ENCODE measurements at places on chromosomes 6 and 20. TPM values are rescaled to one million over a fixed set of nuclear protein-coding genes. Genes with fewer than 3 reads are reported as not detected.

UNC93A gene
- 4.2 TPM for polyA plus RNA-seq

SMLR1 gene
- polyA plus RNA-seq, result 3.6 TPM

RTEL1 gene
- polyA plus RNA-seq, result 23.8 TPM

ASIP gene
- 0.76 TPM for polyA plus RNA-seq

RIPPLY2 gene
- polyA plus RNA-seq, result not detected

DHX16 gene
- polyA plus RNA-seq, result 51.8 TPM

HMGCLL1 gene
- 2.1 TPM for polyA plus RNA-seq

ADTRP gene
- 2.9 TPM for polyA plus RNA-seq

Measured in renal pelvis (tissue), 12 donors.